Astrocyte of the spinal cord (primary cell): ENCODE measurements at places on chromosomes 16 and 17.
A peak's percentile ranks its signal among the peaks of the same experiment; 100 is the strongest.

GRCh38 chr17:27299384-27300049 is 5.6 kb downstream of the WSB1 start:
- no peak for DNase-seq

DNA sequence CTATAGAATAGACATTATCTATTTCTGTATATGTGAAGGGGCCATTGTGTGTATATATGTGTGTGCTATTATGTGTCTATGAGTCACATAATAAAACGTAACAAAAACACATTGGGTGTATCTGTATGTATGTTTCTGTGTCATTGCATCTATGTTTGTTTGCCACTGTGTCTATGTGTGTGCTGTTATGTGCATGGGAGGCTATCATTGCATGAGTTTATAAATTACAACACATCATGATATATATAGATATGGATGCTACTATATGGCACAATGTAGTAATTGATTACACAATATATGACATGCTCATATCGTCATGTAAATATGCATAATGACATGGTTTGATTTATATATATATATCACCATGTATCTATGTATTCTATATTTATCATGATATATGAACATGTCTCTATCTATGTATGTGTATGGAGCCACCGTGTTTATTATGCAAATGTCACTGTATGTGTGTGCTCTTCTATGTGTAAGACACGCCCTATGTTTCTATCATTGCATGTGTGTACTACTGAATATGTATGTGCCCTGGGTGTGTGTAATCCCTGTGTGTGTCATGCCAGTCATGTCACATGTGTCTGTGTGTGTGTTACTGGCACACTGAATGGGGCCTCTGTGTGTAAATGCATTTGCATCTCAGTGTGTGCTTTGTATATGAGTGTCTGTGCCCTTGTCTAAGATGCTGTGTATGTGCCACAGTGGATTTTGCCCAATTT is 1.4 kb upstream of the TSPOAP1 start:
- no peak for DNase-seq

DNA sequence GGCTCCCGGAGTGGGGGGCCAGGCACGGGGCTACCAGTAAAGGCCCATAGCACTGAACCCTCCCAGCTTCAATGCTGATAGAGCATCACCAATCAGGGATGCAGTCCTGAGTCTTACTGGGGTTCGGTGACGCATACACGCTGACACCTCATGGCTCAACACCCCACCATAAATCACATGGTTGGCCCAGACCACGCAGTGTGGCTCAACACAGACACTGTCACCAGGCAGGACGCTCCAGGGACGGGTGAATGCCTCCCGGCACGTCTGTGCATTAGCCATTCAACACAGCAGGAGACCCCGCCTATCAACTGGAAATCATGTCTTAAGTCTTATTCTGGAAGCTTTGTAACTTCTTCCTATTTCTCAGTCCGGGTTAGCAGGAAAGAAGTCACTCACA is 35.0 kb downstream of the NECAB2 start:
- no peak for DNase-seq

DNA sequence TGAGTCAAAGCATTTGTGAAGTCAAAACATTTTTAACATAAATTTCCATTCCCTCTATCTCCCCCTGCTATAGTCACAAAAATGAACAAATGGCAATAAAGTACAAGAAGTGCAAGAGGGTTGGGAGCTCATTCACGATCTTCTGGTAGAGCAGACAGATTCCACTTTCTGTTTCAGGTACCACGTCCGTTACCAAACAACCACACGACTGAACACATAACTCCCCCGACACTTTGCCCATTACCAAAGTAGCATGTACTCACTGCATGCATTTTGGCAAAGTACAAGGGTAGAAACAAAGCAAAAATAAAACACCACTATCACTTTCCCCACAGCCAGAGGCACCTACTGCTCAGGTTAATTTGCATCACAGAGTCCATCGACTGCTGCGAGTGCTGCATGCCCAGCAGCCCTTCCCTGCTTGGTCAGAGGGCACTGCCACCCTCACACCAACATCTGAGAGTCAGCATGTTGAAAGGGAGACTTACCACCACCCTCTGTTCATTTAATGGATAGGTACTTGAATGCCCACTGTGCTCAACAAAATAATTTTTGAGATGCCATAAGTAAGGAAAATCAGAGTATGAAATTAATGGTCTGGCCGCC is 150.3 kb upstream of the AXIN2 start:
- no peak for DNase-seq

- DNase-seq: no peak
Measured at GRCh38 chr16:50303605-50304466, 37.5 kb downstream of the ADCY7 start.

GRCh38 chr16:74487634-74488495 is 66.6 kb upstream of the CLEC18B start:
- no peak for DNase-seq

DNA sequence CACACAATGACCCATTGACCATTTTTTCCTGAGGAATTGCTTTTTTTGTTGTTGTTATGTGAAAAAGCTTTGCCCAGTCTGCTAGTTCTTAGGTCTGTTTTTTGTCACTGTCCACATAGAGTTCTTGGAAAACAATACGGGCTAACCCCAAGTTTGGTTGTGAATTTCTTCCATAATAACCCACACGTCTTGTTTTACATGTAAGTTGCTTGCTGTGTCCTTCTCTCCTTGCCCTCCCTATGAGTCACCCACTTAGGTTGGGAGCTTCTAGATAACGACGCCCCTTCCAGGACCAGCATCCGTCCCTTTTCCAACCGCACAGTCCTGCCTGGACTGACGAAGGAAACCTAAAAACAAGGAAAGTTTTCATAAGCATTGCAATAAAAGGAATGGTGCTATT is 175.3 kb upstream of the HS3ST3A1 start:
- DNase-seq: no peak

DNA sequence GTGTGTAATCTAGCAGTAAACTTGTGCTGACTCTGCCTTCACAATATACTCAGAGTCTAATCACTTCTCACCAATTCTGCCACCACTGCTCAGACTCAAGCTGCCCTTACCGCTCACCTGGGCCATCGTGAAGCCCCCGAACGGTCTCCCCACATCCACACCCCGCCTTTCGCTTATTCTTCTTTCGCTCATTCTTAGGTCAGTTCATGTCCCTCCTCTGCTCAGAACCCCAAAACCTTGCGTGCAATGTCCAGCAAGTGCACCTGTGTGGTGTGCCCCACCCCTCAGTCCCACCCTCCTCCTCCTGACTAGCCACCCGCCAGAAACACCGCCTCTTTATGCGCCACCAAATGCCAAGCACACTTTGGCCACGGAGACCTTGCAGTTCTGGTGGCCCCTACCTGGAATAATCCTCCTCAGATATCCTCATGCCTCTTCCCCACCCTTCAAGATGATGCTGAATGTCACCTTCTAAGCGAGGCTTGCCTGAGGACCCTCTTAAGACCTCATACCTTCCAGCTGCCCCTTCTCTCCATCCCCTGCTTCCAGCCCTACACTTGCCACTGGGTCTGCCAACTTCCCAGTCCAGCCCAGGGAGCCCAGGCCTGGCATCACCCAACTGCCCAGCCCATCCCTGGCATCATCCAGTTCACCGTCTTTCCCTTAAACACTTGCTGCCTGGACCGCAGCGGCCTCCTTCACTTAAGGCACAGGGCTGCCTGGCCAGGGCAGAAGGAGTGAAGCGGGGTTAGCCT is 34.3 kb upstream of the RBFOX3 start:
- DNase-seq: no peak

GRCh38 chr16:51544851-51545467 is 393.9 kb upstream of the SALL1 start:
- no peak for DNase-seq

- DNase-seq: peak; percentile 86
Measured at GRCh38 chr17:82848022-82848592, 8.3 kb upstream of the ZNF750 start.

- no peak for DNase-seq
Measured at GRCh38 chr16:73152386-73153125, 104.6 kb upstream of the ZFHX3 start.

GRCh38 chr17:47119746-47120520 is 69.2 kb downstream of the CDC27 start:
- peak; percentile 80 for DNase-seq

- no peak for DNase-seq
Measured at GRCh38 chr16:55496509-55497145, 12.2 kb upstream of the LPCAT2 start.

DNA sequence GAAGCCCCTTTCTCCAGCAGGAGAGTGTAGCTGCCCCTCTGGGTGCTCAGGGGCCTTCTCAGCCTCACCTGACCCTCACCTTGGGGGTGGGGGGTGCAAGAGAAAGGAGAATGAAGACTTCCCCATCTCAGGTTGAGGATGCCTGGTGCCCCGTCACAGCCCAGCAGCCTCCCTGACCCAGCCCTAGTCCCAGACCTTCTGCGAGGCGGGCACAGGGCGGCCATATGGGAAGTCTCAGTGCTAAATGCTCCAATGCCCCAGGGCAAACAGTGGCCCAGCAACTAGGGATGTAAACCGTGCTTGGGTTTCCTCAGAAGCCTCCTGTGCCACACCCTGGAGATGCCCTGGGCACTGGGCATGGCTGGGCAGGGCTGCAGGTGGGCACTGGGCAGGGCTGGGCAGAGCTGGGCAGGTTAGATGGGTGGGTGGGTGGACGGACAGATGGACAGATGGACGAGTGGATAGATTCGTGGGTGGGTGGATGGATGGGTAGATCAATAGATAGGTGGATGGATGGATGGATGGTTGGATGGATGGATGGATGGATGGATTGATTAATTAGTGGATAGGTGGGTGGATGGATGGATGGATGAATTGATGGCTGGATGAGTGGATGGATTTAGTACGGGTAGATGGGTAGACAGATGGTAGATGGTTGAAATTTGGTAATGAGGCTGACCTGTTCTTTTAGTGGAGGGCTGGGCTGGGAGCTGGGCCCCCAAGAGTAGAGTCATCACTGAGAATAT is 16.8 kb downstream of the TPSD1 start:
- no peak for DNase-seq
